ENCODE measurements at places on chromosomes 11 and 22. TPM values are rescaled to one million over a fixed set of nuclear protein-coding genes. Genes with fewer than 3 reads are reported as not detected.

MUC2 gene
- total RNA-seq = 1.5 TPM

PIWIL4 gene
- 3.6 TPM for total RNA-seq

PDGFD gene
- 4.8 TPM for total RNA-seq

LYVE1 gene
- 15.2 TPM for total RNA-seq

NPAS4 gene
- total RNA-seq = 0.18 TPM

TRPM5 gene
- total RNA-seq = 0.27 TPM

GAB2 gene
- 16.7 TPM for total RNA-seq

P2RX6 gene
- 0.36 TPM for total RNA-seq

OR51B2 gene
- 1.2 TPM for total RNA-seq

ASCC2 gene
- 35.4 TPM for total RNA-seq

OR2AG1 gene
- total RNA-seq = not detected

CCDC83 gene
- not detected for total RNA-seq

OR5B21 gene
- not detected for total RNA-seq

RCOR2 gene
- 15.5 TPM for total RNA-seq

POU2AF2 gene
- not detected for total RNA-seq

OR4A16 gene
- not detected for total RNA-seq

TEX54 gene
- not detected for total RNA-seq

BIRC3 gene
- 1.1 TPM for total RNA-seq

SMTN gene
- 17.1 TPM for total RNA-seq

C11orf68 gene
- 10.3 TPM for total RNA-seq

NFRKB gene
- total RNA-seq = 23.3 TPM

MGAT3 gene
- total RNA-seq = 26.0 TPM

KDM4E gene
- not detected for total RNA-seq

TTC38 gene
- total RNA-seq = 15.3 TPM

OR8G5 gene
- not detected for total RNA-seq

SLC25A45 gene
- 0.73 TPM for total RNA-seq

MCM5 gene
- 35.8 TPM for total RNA-seq

ARHGAP20 gene
- total RNA-seq = 34.5 TPM

VPREB3 gene
- not detected for total RNA-seq

NAALAD2 gene
- total RNA-seq = 19.2 TPM

GAB4 gene
- not detected for total RNA-seq

CXCR5 gene
- total RNA-seq = not detected

OR52L1 gene
- not detected for total RNA-seq

MAJIN gene
- not detected for total RNA-seq

Data from cerebellum (tissue), 4 donors.